Left lung (tissue), 14 donors: ENCODE measurements at places on chromosomes 5 and 9. TPM values are rescaled to one million over a fixed set of nuclear protein-coding genes. Genes with fewer than 3 reads are reported as not detected.

The TAF11L5 gene
- not detected for polyA plus RNA-seq

The ZNF454 gene
- 9.8 TPM for polyA plus RNA-seq

The CDH6 gene
- polyA plus RNA-seq = 7.4 TPM

The FST gene
- polyA plus RNA-seq = 0.88 TPM

The ZFP37 gene
- 14.0 TPM for polyA plus RNA-seq

The BAAT gene
- polyA plus RNA-seq = 0.74 TPM

The NXNL2 gene
- 0.57 TPM for polyA plus RNA-seq

The TMEM174 gene
- not detected for polyA plus RNA-seq

The SLC36A2 gene
- polyA plus RNA-seq = 0.09 TPM

The SH2D3C gene
- 30.9 TPM for polyA plus RNA-seq

The PRSS3 gene
- polyA plus RNA-seq = not detected

DNA sequence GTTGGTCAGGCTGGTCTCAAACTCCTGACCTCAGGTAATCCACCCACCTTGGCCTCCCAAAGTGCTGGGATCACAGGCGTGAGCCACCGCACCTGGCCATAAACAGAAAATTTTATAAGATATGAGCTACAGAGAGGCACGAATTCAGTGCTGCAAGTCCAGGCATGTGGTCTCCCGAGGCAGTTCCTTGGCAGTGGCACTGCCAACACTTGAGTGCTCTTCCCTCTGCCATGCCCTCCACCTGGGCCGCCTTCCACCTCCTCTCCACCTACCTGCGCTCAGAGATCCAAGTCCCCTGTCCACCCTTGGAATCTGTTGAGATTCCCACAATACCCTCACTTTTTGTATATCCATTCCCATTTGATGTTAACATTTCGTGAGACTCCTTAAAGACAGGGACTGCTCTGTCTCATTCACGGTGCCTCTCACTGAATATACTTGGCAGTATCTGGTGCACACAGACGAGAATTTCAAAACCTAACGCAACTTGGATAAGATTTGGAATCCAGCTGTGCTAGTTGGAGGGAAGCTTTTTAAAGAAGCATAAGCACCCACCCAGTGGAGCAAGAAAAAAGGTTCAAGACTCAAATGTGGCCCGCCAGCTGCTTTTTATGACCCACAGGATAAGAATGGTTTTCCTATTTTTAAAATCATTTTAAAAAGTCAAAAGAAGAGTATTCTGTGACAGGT, 68.3 kb downstream of the DCP2 start:
- H3K4me1 ChIP-seq = no peaks in the 10 kb centered on the region
- DNase-seq = no peak
- no peak overlapping the region for H3K27ac ChIP-seq
- H3K36me3 ChIP-seq = peaks cover 5% of the 10 kb centered on the region
- H3K27me3 ChIP-seq = no peaks in the 10 kb centered on the region

- no peak overlapping the region for H3K4me3 ChIP-seq
- peaks cover 5% of the 10 kb centered on the region for H3K4me1 ChIP-seq
- no peaks in the 10 kb centered on the region for H3K27me3 ChIP-seq
These were observed 360.0 kb downstream of the OSTF1 start for GRCh38 chr9:75448281-75448680.

GRCh38 chr5:3958389-3958788, 362.8 kb downstream of the IRX1 start:
- no peak for DNase-seq
- H3K4me3 ChIP-seq = no peak overlapping the region
- H3K4me1 ChIP-seq = no peaks in the 10 kb centered on the region
- no peak overlapping the region for H3K27ac ChIP-seq
- H3K27me3 ChIP-seq = no peaks in the 10 kb centered on the region

GRCh38 chr5:109168151-109168550, 241.6 kb downstream of the PJA2 start:
- H3K4me3 ChIP-seq = no peak overlapping the region
- no peak for DNase-seq
- no peaks in the 10 kb centered on the region for H3K36me3 ChIP-seq
- H3K4me1 ChIP-seq = no peaks in the 10 kb centered on the region
- H3K27me3 ChIP-seq = no peaks in the 10 kb centered on the region

- H3K36me3 ChIP-seq = no peaks in the 10 kb centered on the region
- no peaks in the 10 kb centered on the region for H3K27me3 ChIP-seq
- H3K4me3 ChIP-seq = no peak overlapping the region
- no peak for DNase-seq
- H3K27ac ChIP-seq = peak overlapping the region; percentile 1
These were observed 21.1 kb upstream of the LVRN start for GRCh38 chr5:115941051-115941675.

DNA sequence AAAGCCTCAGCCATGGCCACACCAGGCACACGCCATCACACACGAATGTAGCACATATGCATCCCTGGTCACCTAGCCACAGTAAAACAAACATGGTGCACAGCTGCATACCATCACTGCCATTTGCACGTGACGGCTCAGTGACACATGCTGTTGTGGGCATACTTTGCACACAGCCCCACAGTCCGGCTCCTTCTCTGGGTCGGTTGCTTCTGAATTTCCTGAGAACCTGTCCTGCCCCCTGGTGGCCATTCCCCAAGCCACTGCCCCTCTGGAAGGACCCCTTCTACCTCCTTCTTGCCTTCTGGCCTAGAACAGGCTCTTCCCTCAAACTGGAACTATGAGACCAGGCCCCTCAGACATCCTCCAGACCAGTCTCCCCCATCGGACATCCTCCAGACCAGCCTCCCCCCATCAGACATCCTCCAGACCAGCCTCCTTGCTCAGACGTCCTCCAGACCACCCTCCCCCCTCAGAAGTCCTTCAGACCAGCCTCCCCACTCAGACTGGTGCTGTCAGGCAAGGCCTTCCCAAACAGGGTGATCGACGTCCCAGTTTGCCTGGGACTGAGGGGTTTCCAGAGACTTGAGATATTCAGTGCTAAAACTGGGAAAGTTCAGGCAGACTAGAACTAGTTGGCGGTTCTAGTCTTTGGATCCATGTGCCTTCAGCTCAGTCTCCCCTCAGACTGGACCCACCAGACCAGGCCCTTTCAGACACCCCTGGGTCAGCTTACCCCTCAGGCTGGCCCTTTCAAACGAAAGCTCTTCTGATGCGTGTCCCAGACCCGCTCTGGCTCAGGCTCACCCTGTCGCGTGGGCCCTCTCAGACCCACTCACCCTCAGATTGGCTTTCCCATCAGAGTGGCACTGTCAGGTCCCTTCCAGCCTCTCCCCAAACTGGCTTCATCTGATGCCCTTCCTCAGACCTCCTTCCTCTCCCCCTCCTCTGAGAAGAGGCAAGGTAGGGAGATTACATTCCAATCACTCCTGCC, 24.3 kb upstream of the ENHO start:
- H3K27me3 ChIP-seq = peaks cover 24% of the 10 kb centered on the region
- no peak overlapping the region for H3K4me3 ChIP-seq
- H3K27ac ChIP-seq = no peak overlapping the region
- peak; percentile 67 for DNase-seq
- H3K36me3 ChIP-seq = no peaks in the 10 kb centered on the region

DNA sequence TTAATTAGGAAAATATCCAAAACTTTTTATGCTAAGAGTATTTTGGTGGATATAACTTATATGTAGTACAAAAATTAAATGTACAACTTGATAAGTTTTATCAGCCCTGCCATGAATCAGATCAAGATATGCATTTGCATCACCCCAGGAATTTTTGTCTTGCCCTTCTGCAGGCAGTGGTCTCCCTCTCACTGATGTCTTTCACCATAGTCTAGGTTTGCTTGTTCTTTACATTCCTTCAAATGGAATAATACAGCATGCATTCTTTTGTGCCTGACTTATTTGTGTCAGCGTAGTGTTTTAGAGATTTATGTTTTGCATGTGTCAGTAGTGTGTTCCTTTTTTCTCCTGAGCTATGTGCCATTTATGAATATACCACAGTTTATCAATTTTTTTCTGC, 36.4 kb downstream of the RNF180 start:
- no peaks in the 10 kb centered on the region for H3K27me3 ChIP-seq
- no peak overlapping the region for H3K27ac ChIP-seq

- DNase-seq = no peak
- H3K36me3 ChIP-seq = no peaks in the 10 kb centered on the region
- no peaks in the 10 kb centered on the region for H3K27me3 ChIP-seq
These were observed 583.5 kb upstream of the TUSC1 start for GRCh38 chr9:26261503-26262330.

DNA sequence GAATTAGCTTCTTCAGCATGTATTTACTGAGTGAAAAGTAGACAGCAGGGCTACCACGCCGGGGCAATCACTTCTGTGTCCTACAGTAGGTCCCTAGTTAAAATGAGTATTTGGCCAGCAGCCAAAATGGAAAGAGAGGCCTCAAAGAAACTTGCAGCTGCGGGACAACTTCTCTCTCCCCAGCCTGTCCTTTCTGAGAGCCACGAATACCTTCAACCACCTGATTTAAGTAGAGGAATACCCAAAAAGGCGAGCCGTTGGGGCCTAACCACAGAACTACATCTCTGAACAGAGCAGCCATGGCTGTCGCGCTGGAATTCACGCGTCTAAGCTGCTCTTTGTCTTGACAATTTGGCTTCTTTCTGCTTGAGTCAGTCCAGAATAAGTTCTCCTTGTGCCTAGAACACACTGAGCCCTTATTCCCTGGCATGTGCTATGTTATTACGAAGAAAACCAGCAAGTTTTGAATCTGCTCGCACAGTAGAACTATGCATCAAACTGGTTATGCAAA, 43.8 kb upstream of the GOLPH3 start:
- no peak overlapping the region for H3K27ac ChIP-seq
- no peak overlapping the region for H3K4me3 ChIP-seq

- H3K27me3 ChIP-seq = no peaks in the 10 kb centered on the region
- H3K36me3 ChIP-seq = no peaks in the 10 kb centered on the region
- H3K4me1 ChIP-seq = no peaks in the 10 kb centered on the region
- no peak overlapping the region for H3K27ac ChIP-seq
- no peak overlapping the region for H3K4me3 ChIP-seq
These were observed 115.5 kb downstream of the COL23A1 start for GRCh38 chr5:178474562-178475184.

- no peak for DNase-seq
- no peaks in the 10 kb centered on the region for H3K27me3 ChIP-seq
- H3K4me1 ChIP-seq = peaks cover 29% of the 10 kb centered on the region
- no peak overlapping the region for H3K4me3 ChIP-seq
- H3K36me3 ChIP-seq = no peaks in the 10 kb centered on the region
These were observed 4.3 kb upstream of the LNPEP start for GRCh38 chr5:96931605-96932004.

DNA sequence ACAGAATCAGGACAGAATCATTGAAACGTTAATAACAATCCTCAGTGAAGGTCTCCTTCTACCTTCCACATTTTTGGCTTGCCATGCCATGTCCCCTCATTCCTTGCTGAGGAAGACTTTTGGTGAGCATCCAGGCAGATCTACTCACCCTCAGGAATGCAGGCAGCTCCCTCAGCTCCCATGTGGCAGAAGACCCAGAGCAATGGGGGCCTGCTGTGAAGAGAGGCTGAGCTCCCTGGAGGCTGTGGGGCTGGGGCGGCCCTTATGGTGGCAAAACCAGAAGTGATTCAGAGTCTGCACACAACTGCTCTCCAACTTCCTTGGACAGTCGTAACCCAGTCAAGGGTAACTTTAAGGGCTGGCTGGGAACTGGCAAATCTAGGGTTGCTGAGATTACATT, 247.2 kb upstream of the EFNA5 start:
- no peak for DNase-seq
- H3K36me3 ChIP-seq = no peaks in the 10 kb centered on the region
- no peaks in the 10 kb centered on the region for H3K27me3 ChIP-seq
- no peaks in the 10 kb centered on the region for H3K4me1 ChIP-seq

DNA sequence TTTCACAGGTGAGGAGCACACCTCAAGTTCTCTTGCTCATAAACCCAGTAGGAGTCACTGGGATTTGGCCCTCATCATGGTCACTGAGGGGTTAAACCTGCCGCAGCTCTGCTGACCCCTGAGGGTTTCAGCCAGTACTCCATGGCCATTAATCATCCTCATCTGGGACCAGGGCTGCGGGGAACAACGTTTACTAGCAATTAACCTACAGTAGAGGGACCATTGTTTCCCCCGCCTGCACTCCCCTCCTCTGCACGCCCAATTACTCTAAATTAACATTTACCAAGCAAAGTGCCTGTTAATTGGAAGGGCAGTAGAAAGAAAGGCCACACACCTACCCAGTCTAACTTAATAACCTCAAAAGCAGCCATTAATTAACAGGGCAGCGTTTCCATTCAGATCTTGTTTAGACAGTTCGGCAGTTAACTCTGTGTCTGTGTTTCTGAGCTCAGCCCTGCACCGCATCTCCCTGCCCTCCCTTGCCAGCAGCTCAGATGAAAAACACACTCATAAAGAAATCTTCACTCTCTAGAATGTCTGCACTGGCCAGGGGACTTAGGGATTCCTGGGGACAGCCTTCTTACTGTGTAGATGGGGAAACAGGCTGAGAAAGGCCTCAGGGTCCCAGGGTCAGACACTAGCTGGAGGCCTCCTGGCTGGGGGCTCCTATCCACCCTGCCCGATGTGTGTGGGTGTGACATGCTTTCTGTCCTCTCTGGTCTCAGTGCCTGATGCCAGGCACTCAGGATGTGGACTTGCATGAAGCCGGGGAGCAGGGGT, 51.6 kb downstream of the ALG2 start:
- no peak overlapping the region for H3K27ac ChIP-seq
- no peak overlapping the region for H3K4me3 ChIP-seq
- H3K27me3 ChIP-seq = no peaks in the 10 kb centered on the region
- no peaks in the 10 kb centered on the region for H3K4me1 ChIP-seq

DNA sequence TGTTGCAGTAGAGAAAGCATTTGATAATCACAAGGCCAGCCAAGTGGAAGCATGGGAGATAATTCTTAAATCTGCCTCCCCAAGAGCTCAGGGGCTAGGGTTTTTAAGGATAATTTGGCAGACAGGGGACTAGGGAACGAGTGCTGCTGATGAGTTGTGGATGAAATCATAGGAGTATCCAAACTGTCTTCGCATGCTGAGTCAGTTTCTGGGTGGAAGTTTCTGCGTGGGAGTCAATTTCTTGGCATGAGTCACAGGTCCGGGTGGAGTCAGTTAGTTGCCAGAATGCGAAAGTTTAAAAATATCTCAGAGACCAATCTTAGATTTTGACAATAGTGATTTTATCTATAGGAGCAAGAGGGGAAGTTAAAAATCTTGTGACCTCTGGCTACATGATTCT, 112.6 kb downstream of the TMC1 start:
- no peak overlapping the region for H3K4me3 ChIP-seq
- H3K4me1 ChIP-seq = no peaks in the 10 kb centered on the region
- no peak overlapping the region for H3K27ac ChIP-seq
- DNase-seq = no peak
- H3K36me3 ChIP-seq = no peaks in the 10 kb centered on the region
- no peaks in the 10 kb centered on the region for H3K27me3 ChIP-seq
